ENCODE measurements at places on chromosomes 1 and 21.

DNA sequence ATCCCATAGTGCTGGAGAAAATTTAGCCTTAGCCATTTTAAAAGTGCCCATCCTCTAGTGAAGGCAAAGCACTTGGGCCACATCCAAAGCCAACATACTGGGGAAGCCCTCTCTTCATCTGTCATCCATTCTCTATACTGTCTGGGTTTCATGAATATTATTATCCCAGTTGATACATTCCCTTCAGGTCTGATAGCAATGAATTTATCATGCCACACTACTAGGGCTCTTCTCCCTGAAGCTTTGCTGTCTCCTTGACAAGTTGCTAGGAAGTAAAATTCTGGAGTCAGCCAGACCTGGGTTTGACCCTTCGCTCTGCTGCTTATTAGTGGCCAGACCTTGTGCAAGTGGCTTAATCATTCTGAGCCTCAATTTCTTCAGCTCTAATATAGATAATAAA, 1041.4 kb upstream of the ADGRL2 start:
- DNase-seq, result no peak

DNA sequence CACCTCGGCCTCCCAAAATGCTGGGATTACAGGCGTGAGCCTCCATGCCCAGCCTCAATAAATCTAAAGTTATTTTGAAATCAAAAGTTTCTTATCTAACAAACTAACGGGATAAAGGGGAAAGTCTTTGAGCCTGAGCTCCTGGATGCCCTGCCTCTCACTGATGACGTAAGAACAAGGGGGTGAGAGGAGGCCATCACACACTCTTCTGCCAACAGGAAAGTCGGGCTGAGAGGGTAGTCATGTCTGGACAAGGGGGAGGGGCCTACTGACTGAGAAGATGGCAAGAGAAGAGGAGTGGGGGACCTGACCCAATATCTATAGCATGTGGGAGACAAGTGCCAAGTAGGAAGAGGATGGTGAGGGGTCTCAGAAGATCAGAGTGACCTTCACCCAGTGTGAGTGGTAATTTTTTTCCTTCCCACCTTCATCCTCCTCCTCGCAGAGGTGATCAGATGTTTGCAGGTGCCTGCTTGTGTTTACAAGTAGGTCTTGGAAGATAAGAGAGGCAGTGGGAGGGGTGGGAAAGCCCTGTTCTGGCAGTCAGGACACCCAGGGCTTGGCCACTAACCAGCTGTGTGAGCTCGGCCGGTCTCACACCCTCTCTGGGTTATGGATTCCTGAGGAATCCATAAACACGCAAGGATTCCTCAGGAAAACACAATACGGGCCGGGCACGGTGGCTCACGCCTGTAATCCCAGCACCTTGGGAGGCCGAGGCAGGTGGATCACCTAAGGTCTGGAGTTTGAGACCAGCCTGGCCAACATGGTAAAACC, 9.6 kb downstream of the UQCRHL start:
- no peak for DNase-seq

- DNase-seq, result no peak
Measured at GRCh38 chr1:176785056-176785455, 322.1 kb downstream of the PAPPA2 start.

DNA sequence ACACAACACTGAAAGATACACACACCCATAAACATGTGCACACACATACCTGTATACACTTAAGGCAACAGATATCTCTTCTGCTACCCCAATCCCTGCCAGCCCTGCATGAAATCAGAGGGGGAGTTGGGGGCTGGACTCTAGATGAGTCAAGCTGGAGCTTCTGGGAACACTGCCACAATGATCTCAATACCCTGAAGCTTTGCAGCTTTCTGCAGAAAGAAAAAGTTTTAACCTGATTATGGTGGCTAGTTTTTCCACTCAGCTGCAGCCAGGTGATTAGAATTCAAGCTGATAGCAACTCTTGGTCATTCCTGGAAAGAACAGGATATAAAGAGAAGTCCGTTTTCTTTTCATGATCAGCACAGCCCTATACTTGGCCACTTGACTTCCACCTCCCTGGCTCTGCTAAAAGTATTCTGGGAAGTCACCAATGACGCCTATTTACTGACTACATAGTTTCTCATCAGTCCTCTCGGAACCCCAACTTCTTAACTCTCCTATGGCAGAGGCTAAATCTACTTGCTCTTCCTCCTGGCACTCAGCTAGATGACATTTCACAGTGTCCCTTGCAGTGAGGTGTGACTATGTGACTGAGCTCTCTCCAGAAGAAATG, 20.7 kb upstream of the DNASE2B start:
- DNase-seq, result no peak

DNA sequence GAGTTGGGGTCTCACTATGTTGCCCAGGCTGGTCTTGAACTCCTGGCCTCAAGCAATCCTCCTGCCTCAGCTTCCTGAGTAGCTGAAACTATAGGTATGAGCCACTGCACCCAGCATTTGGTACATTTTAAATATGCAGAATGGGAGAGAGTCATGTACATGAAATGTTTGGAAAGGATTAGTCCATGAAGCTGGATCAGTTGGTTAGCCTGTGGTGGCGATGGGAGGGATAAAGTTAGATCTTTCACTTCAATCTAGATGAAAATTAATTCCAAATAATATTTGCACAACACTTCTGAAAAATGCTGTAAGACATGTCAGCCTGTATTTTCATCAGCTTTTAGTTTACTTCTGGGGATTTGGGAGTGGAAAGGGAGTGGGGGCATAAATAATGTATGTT, 188.9 kb downstream of the HUNK start:
- no peak for DNase-seq

DNA sequence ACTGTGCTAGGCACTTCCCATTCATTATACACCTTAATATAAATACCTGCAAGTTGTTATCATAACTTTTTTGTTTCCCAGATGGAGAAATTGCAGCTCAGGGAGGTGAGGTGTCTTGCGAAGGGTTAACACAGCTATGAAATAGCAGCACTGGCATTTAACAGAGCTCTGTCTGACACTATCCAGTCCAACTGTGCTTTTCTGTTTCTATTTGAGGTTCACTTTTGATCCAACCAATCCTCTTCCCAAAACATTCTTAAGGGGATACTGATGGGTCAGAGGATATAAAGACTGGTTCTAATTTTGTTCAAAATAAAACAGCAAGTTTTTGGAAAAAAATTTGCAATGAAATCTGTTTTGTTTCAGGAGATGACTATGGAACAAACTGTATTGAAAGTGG, 46.5 kb upstream of the C8B start:
- no peak for DNase-seq

DNA sequence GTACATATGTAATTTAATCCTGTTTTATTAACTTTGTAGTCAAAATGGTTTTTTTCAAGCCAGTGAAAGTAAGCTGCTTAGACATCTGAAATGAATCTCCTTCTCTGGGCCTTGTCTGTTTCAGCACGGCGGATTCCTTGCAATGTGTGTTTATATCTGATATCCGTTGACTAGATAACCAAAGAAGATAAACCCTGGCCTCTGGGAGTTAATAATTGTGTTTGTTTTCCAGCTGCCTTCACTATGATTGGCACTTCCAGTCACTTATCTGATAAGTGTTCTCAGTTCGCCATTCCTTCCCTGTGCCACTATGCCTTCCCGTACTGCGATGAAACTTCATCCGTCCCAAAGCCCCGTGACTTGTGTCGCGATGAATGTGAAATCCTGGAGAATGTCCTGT, 63.5 kb upstream of the UBE2U start:
- no peak for DNase-seq

DNA sequence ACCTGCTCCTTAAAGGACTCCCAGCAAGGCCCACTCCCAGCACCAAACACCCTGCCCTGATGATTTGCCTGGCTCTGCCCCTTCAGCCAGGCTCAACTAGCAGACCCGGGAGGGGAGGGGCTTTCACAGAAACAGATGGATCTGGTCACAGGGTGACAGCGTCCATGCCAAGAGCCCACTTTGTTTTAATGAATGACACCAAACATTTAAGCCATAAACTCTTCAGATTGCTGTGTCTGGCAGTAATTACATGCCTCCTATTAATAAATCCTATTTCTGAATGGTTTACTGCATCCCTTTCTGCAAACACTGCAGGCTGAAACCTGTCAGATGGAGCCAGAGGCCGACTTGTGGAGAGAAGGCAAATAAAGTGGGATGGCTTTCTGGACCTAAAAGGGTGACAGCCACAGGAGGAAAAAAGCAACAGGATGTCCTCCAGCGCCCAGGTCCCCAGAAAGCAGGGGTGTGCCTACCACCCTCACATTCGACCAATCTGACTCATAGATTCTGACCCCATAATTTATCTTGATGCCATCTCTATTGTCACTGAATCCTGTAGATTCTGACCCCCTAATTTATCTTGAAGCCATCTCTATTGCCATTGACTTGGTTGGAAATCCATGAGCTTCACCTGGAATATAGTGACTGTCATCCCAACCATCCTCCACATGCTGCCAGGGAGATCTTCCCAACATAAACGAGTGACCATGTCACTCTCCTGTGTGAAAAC, 200.9 kb downstream of the PLPP3 start:
- DNase-seq, result no peak

- DNase-seq, result no peak
Measured at GRCh38 chr1:233005703-233006102, 55.3 kb downstream of the NTPCR start.

DNA sequence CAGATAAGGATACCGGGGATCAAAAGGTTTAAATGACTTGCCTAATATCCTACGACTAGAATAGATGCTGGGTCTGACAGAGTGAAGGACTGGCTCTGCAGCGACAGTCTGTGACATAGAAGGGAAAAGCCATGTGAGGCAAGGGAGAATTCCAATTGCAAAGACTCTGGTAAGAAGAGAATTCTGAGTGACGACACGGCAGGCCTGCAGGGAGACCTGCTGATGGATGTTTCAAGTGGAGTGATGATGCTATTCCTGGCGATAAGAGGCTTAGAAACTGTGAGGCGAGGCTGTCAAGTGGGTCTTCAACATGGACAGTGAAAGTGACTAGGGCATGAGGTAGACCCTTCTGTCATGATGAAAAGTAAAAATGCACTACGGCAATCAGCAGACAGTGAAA, 176.6 kb upstream of the PBX1 start:
- no peak for DNase-seq

- DNase-seq, result no peak
Measured at GRCh38 chr1:20552728-20553445, 514 bp downstream of the FAM43B start.

DNA sequence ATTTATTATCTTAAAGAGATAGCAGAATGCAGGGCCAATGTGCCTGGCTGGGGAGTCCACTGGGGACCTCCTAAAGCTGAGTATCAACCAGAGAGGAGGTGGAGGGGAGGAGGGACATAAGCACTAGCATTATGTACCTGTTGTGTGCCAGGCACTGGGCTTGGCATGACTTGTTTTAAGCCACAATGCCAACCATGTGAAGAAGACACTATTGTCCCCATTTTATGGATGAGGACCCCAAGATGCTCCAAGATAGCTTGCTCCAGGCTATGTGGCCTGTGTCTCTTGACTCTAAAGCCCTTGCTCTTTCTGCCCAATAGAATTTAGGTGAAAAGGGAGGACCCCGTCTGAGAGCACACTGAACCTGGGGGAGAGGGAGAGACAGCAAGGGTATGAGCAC, 111.3 kb downstream of the GLIS1 start:
- no peak for DNase-seq

GRCh38 chr21:34890724-34891612, 158.1 kb downstream of the RUNX1 start:
- DNase-seq, result no peak

GRCh38 chr1:100516857-100517256, 21.1 kb upstream of the GPR88 start:
- no peak for DNase-seq

- DNase-seq, result no peak
Measured at GRCh38 chr1:237316352-237316751, 274.4 kb downstream of the RYR2 start.

DNA sequence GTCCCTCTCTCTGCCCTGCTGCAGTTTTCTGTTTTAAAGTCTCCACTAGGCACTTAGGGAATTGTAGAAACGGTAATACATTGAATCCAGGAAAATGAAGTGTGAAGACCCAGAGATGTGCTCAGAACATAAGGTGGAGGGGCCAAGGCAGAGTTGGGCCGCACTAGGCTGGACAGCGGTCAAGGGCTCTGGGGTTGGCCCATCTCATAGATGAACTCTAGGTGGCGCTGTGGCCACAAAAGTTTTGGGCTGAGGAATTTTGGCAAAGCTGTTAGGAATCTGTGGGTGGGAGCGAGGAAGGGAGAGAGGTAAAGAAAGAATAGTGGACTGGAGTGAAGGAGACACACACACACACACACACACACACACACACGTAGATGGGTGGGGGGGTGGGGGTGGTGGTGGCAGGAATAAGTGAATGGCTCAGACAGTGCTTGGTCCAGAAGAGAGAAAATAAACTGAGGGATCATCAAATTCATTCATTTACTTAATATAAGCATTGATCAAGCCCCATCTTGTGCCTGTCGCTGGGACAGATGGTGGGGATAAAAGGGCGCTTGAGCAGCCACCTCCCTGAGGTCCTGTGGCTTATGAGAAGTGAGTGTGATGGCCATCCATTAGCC, 258.5 kb downstream of the TRABD2B start:
- no peak for DNase-seq
